ENCODE measurements at places on chromosomes 5 and 9. TPM values are rescaled to one million over a fixed set of nuclear protein-coding genes. Genes with fewer than 3 reads are reported as not detected.

ACTBL2 gene
- polyA plus RNA-seq = not detected

CCL21 gene
- 12.1 TPM for polyA plus RNA-seq

PLCXD3 gene
- polyA plus RNA-seq = 3.0 TPM

GRCh38 chr5:160506006-160507004 lies 84.7 kb downstream of the PTTG1 start:
- H3K27me3 ChIP-seq = no peaks in the 10 kb centered on the region
- no peaks in the 10 kb centered on the region for H3K36me3 ChIP-seq
- no peak overlapping the region for H3K4me3 ChIP-seq
- no peak for DNase-seq
- H3K4me1 ChIP-seq = no peaks in the 10 kb centered on the region
- H3K27ac ChIP-seq = no peak overlapping the region

POU5F2 gene
- 0.46 TPM for polyA plus RNA-seq

DNA sequence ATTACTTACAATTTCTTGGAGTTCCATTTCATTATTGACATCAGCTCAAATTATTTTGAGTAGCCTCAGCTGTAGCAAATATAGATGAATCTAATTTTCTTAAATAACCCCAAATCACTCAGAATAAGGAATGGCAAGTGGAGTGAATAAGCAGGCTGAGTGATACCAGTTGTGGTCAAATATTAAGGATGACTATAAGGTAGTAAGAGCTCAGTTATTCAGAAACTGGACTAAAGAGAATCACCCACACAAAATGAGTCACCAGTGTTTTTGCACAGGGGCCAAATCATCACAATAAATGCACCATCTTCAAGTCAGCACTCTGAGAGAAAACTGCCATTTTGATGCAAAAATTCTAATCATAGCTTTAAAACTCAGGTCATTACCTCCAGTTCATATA lies 128.9 kb upstream of the TARS1 start:
- H3K27me3 ChIP-seq = no peaks in the 10 kb centered on the region
- no peak for DNase-seq
- H3K4me3 ChIP-seq = no peak overlapping the region
- H3K4me1 ChIP-seq = no peaks in the 10 kb centered on the region

SLC9A3 gene
- polyA plus RNA-seq = 1.9 TPM

TERT gene
- not detected for polyA plus RNA-seq

ANXA2R gene
- polyA plus RNA-seq = 0.87 TPM

DNA sequence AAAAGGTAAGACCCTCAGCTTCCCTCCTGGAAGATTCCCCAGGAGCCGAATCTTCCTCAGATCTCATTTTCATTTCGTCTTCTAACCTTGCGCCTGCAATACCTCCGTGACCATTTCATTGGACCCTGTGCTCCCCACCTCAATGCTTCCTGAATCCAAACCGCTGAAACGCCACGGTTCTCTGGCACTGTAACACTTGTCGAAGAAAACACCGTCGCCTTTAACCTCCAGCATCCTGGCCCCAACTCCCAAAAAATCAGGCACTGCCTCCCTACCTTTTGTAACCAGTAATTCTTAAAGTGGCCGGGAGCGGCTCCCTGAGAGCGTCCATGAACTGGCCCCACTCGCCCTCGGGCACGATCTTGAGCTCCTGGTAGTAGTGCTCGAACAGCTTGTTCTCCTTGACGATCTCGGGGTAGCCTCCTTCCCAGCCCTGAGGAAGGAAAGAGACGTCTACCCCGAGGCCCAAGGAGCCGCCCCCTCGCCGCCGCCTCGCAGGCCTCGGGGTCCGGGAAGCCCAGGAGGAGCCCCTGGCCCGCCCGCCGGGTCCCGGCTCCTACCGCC lies 438 bp downstream of the NSUN2 start:
- H3K36me3 ChIP-seq = peaks cover 4% of the 10 kb centered on the region
- DNase-seq = no peak
- no peaks in the 10 kb centered on the region for H3K4me1 ChIP-seq
- peak overlapping the region; percentile 93 for H3K4me3 ChIP-seq
- H3K27ac ChIP-seq = peak overlapping the region; percentile 97

- no peaks in the 10 kb centered on the region for H3K27me3 ChIP-seq
- no peak for DNase-seq
- H3K4me3 ChIP-seq = no peak overlapping the region
- H3K27ac ChIP-seq = no peak overlapping the region
- H3K36me3 ChIP-seq = no peaks in the 10 kb centered on the region
Observed at GRCh38 chr5:173187054-173187743, 42.9 kb downstream of the BNIP1 start.

- no peak overlapping the region for H3K4me3 ChIP-seq
- no peak for DNase-seq
- no peak overlapping the region for H3K27ac ChIP-seq
- H3K36me3 ChIP-seq = no peaks in the 10 kb centered on the region
Observed at GRCh38 chr5:122607818-122608217, 167.1 kb upstream of the SNX2 start.

DNA sequence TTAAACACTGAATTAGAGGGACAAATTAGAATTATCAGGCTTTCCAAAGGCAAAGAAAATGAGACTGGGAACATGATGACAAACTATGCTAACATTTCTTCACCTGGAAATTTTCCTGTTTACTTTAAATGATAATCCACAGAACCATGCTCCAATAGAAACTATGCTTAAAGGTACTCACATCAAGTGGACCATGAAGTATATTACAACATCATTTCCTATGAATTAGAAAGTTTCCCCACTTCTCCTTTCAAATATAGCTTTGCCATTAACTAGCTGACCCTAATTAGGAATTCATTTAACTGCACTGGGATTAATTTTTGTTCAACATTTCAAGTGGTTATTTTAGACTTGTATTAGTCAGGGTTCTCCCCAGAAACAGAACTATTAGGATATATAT lies 81.4 kb downstream of the DTWD2 start:
- H3K36me3 ChIP-seq = no peaks in the 10 kb centered on the region
- no peak overlapping the region for H3K4me3 ChIP-seq
- DNase-seq = no peak
- no peaks in the 10 kb centered on the region for H3K27me3 ChIP-seq
- peaks cover 18% of the 10 kb centered on the region for H3K4me1 ChIP-seq

IRX2 gene
- polyA plus RNA-seq = 22.8 TPM

ANKRD31 gene
- 0.12 TPM for polyA plus RNA-seq

DNA sequence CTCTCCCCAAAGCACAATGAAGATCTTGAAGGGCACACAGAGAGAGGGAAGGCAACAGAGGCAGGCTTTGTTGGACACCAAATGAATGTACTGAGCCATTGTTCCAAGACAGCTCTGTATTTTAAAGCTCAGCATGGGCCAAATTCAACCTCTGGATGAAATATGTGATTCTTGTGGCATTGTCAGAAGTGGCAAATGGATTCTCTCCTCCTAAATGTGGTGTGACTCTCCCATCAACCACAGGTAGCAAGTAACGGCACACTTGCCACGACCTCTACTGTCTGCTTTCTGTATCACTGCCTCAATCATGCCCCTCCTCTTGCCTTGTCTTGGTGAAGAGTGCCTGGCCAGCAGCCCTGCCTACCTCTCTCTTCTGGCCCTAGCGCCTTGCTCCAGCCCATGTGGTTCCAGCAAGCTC lies 6.1 kb upstream of the MOB3B start:
- H3K27ac ChIP-seq = no peak overlapping the region
- DNase-seq = no peak
- H3K4me3 ChIP-seq = no peak overlapping the region
- no peaks in the 10 kb centered on the region for H3K36me3 ChIP-seq
- no peaks in the 10 kb centered on the region for H3K27me3 ChIP-seq

DNA sequence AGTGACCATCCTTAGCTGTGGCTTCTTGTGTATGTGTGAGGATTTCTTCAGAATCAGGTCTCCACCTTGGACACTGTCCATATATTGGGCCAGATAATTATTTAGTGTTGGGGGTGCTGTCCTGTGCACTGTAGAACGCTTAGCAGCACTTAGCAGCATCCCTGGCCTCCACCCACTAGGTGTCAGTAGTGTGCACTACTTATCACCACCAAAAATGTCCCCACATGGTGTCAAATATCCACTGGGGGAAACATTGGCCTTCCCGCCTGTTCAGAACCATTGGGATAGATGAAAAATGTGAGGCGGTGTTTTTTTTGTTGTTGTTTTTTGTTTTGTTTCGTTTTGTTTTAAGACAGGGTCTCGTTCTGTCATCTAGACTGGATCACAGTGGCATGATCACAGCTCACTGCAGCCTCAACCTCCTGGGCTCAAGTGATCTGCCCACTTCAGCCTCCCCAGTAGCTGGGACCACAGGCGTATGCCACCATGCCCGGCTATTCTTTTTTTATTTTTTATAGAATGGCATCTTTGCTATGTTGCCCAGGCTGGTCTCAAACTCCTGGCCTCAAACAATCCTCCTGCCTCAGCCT lies 67.7 kb downstream of the TENT4A start:
- H3K27ac ChIP-seq = no peak overlapping the region
- H3K36me3 ChIP-seq = no peaks in the 10 kb centered on the region
- no peak for DNase-seq
- H3K4me3 ChIP-seq = no peak overlapping the region

PCDH12 gene
- polyA plus RNA-seq = 1.6 TPM

PPP3R2 gene
- 0.02 TPM for polyA plus RNA-seq

DNA sequence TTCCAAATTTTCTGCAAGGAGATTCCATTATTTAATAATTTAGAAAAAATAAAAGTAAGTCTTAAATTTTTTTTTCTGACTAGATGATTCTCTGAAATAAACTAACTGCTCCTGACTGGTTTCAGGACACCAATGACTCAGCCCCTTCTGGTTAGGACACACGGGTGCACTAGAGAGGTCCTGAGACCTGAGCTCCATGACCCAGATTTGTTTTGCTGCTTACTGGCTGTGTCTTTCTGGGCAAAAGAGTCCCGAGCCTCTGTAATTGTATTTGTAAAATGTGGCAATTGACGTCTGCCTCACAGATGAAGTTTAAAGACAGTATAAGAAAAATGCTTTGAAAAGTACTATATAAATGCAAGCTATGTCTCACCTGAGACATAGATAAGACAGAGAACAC lies 89.1 kb downstream of the SLC24A2 start:
- no peak for DNase-seq
- H3K27me3 ChIP-seq = no peaks in the 10 kb centered on the region
- no peak overlapping the region for H3K27ac ChIP-seq
- H3K4me1 ChIP-seq = no peaks in the 10 kb centered on the region
- no peak overlapping the region for H3K4me3 ChIP-seq

ABO gene
- 9.3 TPM for polyA plus RNA-seq

DNA sequence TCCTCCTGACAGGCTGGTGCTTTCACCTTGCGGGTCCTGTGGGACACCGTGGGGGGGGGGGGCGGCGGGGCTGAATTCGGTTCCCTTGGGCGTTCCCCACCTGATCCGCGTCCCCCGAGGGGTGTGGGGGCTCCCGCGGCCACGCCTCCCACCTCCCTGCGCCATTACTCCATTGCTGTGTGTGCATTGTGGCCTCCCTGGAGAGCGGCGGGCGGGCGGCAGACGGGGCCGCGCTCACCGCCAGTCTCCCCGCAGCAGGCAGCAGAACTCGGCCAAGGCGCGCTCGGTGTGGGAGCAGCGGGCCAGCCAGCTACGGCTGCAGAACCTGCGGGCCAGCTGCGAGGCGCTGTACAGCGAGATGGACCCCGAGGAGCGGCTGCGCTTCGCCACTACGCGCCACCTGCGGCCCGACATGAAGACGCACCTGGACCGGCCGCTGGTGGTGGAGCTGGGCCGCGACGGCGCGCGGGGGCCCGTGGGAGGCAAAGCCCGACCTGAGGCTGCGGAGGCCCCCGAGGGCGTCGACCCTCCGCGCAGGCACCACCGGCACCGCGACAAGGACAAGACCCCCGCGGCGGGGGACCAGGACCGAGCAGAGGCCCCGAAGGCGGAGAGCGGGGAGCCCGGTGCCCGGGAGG lies 145.3 kb downstream of the CACNA1B start:
- no peak overlapping the region for H3K27ac ChIP-seq
- no peaks in the 10 kb centered on the region for H3K27me3 ChIP-seq
- DNase-seq = no peak
- no peaks in the 10 kb centered on the region for H3K36me3 ChIP-seq
- peak overlapping the region; percentile 17 for H3K4me3 ChIP-seq
- no peaks in the 10 kb centered on the region for H3K4me1 ChIP-seq

DNA sequence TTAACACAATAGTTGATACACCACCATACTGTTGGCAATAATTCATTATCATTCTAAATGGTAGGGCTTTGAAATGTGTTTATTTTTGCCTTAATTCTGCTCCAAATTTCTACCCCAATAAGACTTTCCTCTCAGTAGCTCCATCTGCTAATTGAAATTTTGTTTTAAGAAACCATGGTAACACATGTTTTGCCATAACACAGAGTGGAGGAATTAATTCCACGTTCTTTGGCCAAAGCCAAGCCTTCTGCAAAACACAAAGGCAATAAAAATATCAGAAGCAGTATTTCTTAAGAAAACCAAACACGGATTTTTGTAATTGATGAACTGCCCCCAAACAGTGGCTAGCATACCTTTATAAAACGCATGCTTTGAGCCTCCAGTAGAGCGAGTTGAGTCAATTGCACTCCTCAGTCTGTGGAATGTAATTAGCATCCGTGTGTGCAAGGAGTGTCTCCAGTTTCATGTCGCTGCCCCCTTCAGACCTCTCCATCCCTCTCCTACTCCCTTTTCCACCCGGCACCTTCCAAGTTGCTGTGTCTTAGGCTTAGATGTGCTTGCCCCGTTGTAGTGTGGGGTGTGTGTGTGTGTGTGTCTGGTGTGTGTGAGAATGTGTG lies 58.2 kb upstream of the CKS2 start:
- H3K4me3 ChIP-seq = no peak overlapping the region
- H3K27me3 ChIP-seq = no peaks in the 10 kb centered on the region
- no peaks in the 10 kb centered on the region for H3K4me1 ChIP-seq
- H3K27ac ChIP-seq = no peak overlapping the region
- H3K36me3 ChIP-seq = no peaks in the 10 kb centered on the region

DNA sequence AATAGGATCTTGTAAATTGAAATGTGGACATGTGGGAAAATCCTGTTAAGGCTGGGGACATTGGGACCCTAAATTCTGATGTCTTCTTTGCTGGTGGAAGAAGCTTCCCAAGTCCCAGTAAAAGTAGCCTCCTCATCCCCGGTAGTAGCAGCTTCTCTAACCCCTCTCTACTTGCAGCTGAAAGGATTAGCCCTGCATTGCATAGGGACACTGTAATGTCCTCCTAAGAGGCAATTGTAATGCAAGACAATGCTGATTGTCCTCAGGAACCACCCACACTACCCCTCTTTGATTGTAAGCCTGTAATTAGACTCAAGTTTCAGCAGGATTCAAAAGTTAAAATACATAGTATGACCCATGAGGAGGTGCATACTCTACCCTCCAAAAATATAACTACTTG lies 1938.4 kb upstream of the C9orf72 start:
- H3K27me3 ChIP-seq = no peaks in the 10 kb centered on the region
- no peaks in the 10 kb centered on the region for H3K36me3 ChIP-seq

GRCh38 chr5:53368966-53369605 lies 111.3 kb upstream of the FST start:
- H3K27ac ChIP-seq = no peak overlapping the region
- H3K36me3 ChIP-seq = no peaks in the 10 kb centered on the region
- H3K27me3 ChIP-seq = no peaks in the 10 kb centered on the region
- DNase-seq = no peak

IGIP gene
- polyA plus RNA-seq = 3.8 TPM

NIPAL4 gene
- 0.07 TPM for polyA plus RNA-seq

- no peaks in the 10 kb centered on the region for H3K36me3 ChIP-seq
- no peaks in the 10 kb centered on the region for H3K4me1 ChIP-seq
- no peak overlapping the region for H3K4me3 ChIP-seq
Observed at GRCh38 chr9:107273634-107274033, 9.4 kb upstream of the RAD23B start.

Data from pancreas (tissue), 10 donors.